ENCODE measurements at places on chromosomes 7 and 10.
A peak's percentile ranks its signal among the peaks of the same experiment; 100 is the strongest.

GRCh38 chr7:80967071-80967916 lies 48.4 kb upstream of the SEMA3C start:
- peak; percentile 24 for DNase-seq

GRCh38 chr10:7265396-7266123 lies 145.3 kb downstream of the SFMBT2 start:
- peak; percentile 76 for DNase-seq

GRCh38 chr10:102322914-102323313 lies 72.6 kb upstream of the NFKB2 start:
- DNase-seq, result peak; percentile 92

DNA sequence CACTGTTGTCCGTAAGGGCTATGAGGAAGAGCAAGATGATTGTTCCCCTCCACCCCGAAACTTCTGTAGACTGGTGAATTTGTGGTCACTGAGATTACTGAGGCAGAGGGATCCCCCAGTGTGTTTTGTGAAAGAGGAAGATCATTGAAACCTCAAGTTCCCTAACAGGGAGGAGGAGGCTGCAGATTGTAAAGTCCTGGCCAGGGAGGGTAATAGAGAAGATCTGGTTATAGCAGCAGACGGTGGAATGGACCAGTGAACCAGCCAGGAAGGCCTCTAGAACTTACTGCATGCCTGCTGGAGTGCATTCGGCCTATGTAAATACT lies 31.1 kb downstream of the LMTK2 start:
- peak; percentile 99 for DNase-seq

- peak; percentile 81 for DNase-seq
These were observed 3.1 kb upstream of the IRF5 start for GRCh38 chr7:128934361-128935341.

DNA sequence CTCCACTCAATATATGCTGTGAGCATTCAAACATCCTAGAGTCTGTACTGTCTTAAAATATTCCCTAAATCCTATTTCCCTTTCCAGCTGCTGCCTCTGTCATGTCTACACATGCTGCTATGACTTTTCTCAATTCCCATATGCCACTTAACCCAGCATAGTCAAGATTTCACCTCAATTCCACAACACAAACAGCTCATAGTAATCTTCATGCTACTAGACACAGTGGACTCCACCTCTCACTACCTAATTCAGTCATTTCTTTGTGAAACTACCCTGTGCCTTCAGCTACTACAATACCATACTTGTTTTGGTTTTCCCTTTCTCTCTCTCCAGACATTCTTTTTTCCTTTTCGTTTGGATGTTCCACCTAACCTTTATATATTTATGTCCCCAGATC lies 45.5 kb downstream of the GSAP start:
- DNase-seq, result no peak

- DNase-seq, result no peak
These were observed 9.5 kb upstream of the ADARB2 start for GRCh38 chr10:1746796-1747195.

- DNase-seq, result no peak
These were observed 146.9 kb downstream of the TPST1 start for GRCh38 chr7:66352071-66352470.
